Activated CD4-positive, CD25-positive, alpha-beta regulatory T cell (primary cell): ENCODE measurements at places on chromosomes 13 and 19.

GRCh38 chr19:10920288-10920655 is 8.2 kb downstream of the YIPF2 start:
- DNase-seq, result no peak

DNA sequence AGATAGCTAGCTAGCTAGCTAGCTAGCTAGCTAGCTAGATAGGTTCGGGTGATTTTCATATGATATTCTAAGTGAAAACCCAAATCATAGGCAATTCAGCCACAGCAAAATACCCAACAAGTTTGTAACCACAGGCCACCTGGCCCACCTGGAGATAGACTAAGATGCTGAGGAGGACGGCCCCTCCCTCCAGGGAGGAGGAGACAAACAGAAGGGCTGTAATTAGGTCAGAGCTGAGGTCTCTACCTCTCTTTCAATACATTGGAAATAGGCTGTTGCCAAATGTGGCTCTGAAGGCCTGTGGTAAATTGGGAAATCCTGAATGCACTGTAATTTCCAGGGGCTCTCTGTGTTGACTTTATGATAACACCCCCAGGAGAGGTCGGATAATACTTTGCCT is 382.2 kb downstream of the FGF9 start:
- no peak for DNase-seq

DNA sequence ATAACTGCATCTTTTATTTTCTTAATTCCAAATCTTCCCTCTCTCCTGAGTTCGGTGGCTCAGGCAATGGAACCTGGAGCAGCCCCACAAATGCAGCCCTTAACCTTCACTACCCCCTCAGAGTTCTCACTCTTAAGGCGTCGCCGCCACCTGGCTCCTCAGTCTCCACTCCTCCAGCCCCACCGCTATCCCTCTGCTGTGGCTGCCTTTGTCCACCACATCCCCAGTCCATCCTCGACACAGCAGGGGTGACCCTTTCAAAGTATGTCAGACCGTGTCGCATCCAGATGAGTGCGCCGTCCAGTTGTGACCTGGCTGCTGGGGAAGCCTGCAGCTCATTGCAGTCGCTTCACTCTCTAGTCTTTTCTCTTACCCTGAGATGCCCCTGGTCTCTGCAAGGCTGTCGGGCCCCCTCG is 1.0 kb downstream of the SPPL2B start:
- DNase-seq, result no peak

DNA sequence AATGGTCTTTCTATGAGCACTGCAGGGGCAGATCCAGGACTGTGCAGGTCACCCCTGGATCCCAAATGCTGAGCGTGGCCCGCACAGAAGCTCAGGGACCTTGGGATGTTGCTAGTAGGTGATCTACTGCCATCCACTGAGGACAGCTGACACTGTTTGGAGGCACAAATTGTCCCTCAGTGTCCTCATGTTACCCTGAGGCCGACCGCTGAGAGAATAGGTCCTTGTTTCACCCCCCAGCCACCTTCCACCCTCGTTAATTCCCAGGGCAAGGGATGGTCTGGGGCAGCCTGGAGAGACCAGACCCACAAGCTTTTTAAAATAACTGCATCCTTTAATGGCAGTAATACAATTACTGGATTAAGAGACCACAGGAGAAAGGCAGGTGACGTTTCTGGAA is 15.4 kb upstream of the TMEM160 start:
- DNase-seq, result no peak

DNA sequence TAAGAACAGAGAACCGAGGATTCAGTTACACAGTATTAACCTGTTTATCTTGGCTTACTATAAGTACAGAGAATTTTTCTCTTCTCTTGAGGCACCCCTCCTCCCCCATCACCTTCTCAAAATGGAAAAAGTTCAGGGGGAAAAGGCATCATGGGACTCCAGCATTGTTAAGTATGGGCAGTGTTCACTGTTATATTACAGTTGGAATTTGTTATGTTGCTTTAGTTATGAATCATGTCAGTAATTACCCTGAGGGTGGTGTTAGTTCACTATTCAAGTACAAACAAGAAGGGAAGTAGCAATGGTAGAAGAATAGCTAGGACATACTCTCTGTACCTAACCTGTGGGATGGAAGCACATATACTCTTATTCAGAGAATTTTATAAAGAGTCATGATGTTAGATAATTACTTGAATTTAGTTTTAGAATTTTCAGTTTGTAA is 12.0 kb downstream of the LPAR6 start:
- no peak for DNase-seq

- DNase-seq, result no peak
Observed at GRCh38 chr13:110643768-110644421, 28.6 kb downstream of the NAXD start.

GRCh38 chr13:44354884-44355283 is 18.7 kb upstream of the SERP2 start:
- no peak for DNase-seq

- DNase-seq, result no peak
Observed at GRCh38 chr19:5128251-5128935, 159.5 kb downstream of the KDM4B start.

DNA sequence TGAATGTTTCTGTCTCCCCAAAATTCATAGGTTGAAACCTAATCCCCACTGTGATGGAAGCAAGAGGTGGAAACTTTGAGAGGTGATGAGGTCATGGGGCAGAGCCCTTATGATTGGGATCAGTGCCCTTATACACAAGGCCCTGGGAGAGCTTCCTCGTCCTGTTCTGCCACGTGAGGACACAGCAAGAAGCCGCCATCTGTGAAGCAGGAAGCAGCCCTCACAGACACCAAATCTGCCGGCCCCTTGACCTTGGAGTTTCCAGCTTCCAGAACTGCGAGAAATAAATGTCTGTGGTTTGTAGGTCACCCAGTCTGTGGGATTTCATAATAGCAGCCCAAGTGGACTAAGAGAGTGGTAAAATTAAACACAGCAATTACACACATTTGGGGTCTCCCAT is 737.4 kb downstream of the UQCRFS1 start:
- DNase-seq, result no peak

- DNase-seq, result no peak
Observed at GRCh38 chr13:113422807-113423519, 30.3 kb downstream of the ADPRHL1 start.

DNA sequence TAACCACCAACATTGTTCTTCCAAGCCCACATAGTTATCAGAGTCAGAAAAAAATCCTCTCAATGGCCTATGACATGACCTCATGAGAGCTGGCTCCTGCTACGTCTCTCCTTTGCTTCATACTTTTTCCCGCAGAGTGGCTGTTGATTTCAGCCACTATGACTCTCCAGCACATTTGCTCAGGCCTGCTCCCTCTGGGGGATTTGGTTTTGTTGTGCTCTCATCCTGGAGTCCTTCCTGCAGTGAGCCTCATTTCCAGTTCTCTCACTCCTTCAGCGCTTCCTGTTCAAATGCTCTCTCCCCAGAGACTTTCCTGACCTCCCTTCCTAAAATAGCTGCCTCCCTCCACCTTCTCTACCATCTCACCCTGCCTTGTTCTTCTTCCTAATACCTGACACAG is 72.0 kb upstream of the USP29 start:
- no peak for DNase-seq

- DNase-seq, result no peak
Observed at GRCh38 chr13:39692660-39693438, 37.4 kb downstream of the COG6 start.

GRCh38 chr13:110458594-110459365 is 102.7 kb downstream of the RAB20 start:
- DNase-seq, result no peak

DNA sequence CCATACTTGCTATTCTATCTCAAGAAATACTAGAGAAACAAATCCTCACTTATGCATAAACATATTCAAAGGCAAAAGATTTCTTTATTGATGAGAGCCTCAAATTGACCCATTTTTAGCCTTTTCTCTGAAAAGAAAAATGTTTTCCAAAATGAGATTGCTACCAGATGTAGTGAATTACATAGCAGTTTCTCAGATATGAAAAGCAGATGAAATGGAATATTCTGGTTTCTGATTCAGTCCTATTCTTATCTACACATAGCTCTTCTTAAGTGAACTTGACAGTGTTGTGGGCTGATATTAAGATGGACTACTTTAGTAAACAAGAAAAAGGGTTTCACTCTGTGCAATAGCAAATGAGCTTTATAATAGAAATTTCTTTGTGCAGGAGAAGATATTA is 183.5 kb downstream of the DNAJC15 start:
- no peak for DNase-seq

- DNase-seq, result no peak
Observed at GRCh38 chr19:40081411-40081810, 9.3 kb downstream of the ZNF780A start.

GRCh38 chr13:85853901-85854663 is 54.9 kb upstream of the SLITRK6 start:
- no peak for DNase-seq

DNA sequence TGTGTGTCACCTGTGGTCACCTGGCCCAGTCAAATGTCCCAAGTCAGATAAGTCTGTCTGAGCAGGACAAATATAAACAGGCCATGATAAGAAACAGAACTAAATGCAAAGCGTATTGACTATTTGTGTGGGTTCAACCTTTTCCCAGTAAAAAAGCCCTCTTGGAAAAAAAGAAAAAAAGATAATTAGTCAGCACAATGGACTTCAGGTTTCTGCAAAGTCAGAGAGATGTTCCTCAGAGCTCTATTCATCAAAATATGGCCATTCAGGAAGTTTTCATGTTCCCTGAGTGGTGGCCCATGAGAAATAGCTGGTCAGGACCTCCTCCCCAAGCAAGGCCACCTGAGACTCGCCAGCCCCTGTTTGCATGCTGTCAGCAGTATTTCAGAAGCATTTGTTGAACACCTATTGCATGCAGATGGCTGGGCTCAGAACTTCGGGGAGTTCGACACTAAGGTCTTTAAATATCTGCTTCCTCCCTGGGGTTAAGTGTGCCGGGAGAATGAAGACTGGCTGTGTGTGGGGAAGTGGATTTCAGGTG is 2.7 kb downstream of the FFAR3 start:
- DNase-seq, result no peak

DNA sequence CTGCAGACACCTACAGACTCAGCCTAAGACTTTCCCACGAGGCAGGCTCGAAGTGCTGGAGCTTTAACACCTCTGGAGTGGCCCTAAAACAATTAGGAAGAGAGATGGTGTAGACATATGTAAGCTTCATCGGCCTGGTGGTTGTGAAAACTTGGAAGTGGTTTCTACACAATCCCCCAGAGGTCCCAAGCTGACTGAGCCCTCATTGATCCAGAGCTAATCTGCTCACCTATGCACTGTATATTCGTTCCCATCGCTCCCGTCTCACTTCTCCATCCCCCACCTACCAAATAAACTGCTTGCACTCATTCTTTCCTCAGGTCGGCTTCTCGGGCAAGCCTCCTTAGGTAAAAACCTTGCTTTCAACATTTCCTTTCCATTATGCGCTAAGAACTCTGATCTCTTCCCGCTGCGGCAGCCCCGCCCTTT is 767 bp upstream of the ZNF793 start:
- no peak for DNase-seq

DNA sequence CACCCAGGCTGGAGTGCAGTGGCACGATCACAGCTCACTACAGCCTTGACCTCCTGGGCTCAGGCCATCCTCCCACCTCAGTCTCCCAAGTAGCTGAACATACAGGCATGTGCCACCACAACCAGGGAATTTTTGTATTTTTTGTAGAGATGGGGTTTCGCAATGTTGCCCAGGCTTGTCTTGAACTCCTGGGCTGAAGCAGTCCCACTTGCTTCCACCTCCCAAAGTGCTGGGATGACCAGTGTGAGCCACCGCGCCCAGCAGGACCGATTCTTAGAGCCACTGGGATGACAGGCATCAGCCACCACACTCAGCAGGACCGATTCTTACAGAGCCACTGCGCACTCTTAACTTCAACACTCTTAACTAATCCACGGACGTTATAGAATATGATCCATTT is 54.9 kb upstream of the RANBP3 start:
- no peak for DNase-seq

- peak; percentile 52 for DNase-seq
Observed at GRCh38 chr19:42253245-42254088, 1.5 kb downstream of the ERF start.
